ENCODE measurements at places on chromosomes 7 and 10.

DNA sequence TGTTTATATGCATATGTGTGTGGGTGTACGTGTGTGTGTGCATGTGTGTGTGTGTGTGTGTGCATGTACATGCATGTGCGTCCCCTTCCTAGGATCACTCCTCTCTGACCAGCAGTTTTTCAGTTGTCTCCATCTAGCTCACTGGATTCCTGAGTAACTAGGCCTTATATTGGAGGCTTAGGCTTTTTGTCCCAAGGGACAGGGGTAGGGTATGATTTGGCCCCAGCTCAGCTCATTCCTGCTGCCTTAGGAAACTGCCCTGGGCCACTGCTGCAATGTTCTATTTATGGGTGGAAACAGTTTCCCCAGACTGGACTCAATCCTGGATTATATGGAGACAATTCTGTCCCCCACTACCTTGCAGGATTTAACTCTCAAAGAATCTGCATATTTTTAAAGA lies 68.8 kb upstream of the SDK1 start:
- no peak for DNase-seq

- no peak for DNase-seq
These were observed 22.6 kb downstream of the CYP2C18 start for GRCh38 chr10:94706089-94706488.

DNA sequence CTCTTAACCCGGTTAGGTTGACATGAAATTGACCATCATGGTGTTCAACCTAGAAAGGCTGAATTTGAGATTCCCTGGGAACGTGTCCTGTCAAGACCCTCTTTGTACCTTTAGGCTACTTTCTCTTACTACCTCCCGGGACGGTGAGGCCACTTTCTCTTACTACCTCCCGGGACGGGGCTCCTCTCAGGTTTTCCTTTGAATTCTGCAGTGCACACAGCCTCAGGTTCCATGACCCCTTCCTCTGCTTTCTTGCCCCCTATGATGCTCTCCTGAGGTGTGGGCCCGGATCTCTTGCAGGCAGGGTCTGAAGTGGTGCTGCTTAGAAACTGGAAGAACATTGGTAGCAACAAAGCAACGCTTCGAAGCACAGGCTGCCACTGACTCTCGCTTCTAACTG lies 155.3 kb downstream of the CAMK1D start:
- no peak for DNase-seq

DNA sequence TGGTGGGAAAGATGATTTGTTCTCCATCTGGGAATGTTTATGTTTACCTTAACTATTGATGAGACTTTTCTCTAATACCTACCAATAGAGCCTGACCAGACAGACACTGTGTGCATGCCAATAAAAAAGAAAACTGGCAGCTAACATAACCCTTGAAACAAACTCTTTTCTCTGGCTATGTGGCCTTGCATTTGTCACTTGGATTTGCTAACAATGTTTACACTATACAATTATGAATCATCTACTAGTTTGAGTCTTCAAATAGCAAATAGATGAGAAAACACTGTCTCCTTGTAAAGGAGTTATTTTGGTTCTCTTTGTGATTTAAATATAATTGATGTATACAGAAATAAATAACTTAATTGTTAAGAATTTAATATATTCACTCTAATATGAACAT lies 273.1 kb downstream of the SEMA3D start:
- no peak for DNase-seq

DNA sequence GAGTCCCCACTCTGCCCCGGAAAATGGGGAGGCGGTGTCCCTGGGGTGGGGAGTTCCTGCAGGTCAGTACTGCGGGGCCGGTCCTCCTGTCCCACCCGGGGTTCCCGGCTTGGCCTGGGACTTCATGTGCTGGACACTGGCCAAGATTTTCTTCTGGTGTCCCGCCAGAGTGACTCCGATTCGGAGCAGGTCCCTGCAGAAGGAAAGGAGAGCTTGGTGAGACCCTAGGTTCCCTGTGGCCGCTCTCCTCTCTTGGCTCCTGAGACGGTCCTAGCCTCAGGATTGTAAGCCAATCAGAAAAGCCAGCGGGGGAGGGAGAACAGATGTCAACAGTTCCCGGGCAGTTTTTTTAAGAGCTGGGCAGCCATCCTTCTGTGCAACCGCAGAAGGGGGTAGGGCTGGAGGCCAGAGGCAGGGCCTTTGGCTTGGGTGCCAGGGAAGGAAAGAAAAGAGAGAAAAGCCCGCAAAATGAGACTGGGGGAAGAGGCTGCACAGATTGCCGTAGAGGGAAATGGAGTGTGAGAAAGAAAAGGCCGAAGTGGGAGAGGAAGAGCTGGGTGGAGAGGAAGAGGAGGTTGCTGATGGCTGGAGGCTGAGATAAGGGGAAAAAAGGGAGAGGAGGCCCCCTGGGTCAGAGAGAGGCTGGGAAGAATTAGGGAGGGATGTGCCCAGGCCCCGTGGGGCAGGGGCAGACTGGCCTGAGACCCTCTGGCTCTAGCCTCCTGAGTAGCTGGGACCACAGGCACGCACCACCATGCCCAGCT lies 23.7 kb downstream of the EPHB4 start:
- no peak for DNase-seq

DNA sequence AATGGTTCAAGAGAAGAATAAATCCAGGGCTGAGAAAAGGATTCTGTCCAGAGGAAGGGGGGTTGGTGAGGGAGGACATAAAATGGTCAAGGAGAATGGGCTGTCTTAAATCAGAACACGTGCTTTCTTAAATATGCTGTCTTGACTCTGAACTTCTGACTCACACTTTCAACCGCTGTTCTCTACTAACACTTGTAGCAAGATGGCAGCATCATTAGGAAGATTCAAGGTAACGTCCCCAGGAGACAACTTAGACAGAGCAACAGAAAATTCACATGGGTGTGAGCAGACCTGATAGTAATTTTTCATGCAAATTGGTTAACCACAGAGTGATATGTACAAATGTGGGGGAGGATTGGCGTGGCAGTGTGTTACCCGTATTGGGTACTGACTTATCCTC lies 126.8 kb upstream of the GALNT17 start:
- no peak for DNase-seq

DNA sequence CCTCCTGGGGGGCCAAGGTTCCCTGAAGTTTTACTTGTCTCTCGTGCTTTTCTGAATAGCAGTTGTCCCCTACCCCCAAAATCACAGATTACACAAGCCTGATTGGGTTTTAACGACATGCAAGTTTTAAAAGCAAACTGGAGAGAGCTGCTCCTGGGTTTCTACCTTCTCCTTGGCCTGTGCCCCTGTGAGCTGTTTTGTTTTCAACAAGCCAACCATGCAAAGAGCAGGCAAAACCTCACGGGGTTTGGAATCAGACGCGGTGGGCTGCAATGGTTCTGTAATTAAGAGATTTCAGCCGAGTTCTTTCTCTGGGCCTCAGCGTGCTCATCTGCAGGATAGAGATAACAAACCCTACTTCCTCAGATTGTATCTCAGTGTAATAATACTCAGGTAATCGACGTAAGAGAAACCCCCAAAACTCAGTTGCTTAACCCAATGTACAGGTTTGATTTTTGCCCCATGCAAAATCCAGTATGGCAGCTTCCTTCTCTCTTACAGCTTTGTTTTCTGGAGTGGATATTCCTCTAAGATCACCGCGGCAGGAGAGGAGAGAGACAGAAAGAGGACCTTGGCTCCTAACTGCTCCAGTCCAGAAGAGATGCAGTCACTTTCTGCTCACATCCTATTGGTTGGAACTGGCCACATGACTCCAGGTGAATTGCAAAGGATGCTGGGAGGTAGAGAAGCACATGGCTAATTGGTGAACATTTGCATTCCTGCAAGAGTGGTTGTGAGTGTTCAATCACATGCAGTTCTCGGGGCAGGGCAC lies 42.0 kb downstream of the MYL10 start:
- DNase-seq: no peak

GRCh38 chr7:94245500-94245899 lies 149.2 kb upstream of the COL1A2 start:
- no peak for DNase-seq

DNA sequence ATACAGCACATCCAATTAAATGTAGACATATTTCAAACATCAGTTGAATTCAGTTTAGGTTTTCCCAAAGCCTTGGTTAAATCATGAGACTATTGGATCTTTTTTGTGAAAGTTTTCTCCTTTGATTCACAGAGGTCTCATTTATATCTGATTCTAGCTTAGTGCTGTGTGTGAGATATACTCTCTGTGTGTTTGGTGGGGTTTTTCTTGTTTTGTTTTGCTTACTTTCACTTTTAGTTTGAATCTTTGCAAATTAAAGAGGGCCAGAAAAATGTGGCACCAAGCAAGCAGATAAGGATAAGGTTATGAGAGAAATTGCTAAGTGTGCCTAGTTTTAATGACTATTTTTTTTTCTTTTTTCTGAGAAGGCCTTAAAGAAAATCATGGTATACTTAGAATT lies 12.6 kb upstream of the OR6B1 start:
- DNase-seq: no peak

- no peak for DNase-seq
These were observed 136.7 kb downstream of the EGFR start for GRCh38 chr7:55155351-55156117.

DNA sequence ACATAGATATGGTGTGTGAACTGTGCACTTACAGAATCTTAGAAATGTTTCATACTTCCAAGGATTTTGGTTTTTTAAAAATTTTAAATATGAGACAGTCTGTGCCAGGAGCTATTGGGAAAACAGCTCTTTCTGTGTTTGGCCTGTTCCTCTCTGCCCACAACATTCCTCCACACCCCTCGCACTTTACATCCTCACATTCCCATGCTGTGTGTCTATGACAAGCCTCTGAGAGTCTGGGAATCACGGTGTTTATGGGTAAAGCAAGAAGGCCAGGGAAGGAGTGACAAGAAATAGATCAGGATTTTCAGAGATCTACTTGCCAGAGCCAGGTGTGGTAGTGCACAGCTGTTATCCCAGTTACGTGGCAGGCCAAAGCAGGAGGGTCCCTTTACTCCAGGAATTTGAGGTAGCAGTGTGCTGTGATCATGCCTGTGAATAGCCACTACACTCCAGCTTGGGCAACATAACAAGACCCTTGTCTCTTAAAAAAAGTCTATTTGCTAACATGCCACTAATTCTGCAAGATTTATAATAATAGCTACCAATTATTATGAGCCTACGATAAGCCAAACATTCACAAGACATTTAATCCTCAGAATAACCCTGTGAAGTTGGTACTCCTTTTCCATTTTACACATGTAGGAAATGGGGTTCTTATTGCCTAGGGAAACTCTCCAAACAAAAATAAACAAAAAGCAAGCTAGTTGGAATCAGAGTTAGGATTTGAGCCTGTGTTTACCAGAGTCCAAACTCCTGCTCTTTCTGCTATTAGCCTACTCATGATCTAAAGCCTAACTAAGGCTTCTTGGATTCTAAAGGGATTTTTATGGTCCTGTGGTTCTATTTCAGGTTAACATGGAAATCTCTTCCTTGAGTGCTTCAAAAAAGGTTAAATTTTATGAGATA lies 168.3 kb upstream of the SP8 start:
- DNase-seq: no peak

Data from urinary bladder (tissue), 4 donors.